ENCODE measurements at places on chromosomes 13 and 19.
A peak's percentile ranks its signal among the peaks of the same experiment; 100 is the strongest.

- no peak for DNase-seq
Observed at GRCh38 chr13:111323549-111323948, 3.1 kb downstream of the TEX29 start.

DNA sequence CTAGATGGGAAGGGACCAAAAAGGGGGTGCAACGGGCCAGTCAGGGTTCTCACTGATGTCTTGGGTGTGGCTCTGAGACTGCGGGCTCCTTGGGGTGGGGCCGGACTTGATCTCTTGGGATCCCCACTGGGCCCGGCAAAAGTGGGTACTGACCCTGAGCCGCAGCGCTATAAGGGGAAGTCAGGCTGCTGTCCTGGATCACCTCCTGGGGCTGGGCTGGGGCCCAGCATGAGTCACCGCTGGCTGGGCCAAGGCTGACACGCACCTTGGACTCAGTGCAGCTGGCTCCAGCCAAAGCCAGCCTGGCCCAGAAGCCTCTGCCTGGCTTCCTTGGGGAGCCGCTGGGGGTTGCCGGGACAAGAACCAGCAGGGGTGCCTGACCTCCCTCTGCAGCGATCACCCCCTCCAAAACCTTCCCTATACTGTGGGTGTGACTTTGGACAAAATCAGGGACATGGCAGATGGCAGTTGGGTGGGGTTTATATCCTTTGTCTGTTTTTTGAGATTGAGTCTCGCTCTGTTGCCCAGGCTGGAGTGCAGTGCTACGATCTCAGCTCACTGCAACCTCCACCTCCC lies 617 bp upstream of the IQCN start:
- peak; percentile 77 for DNase-seq

DNA sequence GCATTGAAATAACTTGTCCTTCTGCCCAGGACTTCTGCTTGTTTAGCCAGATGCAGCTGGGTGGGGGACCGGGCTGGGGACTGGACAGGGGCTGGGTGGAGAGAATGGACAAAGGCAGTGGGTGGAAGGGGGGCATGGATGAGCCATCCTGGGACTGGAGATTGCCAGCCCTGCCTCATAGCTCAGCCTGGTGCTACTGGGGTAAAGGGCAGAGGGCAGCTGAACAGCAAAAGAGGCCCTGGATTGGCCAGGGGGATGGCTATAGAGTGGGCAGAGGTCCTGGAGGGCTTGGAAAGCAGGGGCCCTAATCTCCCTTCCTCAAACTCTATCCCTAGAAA lies 17.7 kb upstream of the PLAUR start:
- DNase-seq, result no peak

DNA sequence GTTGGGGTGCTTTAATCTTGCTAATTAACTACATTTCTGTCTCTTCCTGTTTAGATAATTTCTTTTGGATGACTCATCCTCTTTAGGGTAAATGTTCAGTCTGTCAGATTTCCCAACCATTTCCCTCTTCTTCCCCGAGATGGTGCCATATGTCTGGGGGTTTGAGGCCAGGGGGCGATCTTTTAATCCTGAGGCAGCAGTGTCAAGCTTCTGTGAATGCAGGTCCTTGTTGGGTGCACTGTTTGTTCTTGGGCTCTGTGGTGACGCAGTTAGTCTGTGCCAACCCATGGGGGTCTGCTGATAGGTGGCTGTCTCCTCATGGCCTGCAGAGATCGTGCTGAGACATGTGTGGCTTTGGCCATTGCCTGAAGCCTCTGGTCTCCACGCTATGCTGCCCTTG lies 420.4 kb downstream of the NDFIP2 start:
- peak; percentile 43 for DNase-seq

DNA sequence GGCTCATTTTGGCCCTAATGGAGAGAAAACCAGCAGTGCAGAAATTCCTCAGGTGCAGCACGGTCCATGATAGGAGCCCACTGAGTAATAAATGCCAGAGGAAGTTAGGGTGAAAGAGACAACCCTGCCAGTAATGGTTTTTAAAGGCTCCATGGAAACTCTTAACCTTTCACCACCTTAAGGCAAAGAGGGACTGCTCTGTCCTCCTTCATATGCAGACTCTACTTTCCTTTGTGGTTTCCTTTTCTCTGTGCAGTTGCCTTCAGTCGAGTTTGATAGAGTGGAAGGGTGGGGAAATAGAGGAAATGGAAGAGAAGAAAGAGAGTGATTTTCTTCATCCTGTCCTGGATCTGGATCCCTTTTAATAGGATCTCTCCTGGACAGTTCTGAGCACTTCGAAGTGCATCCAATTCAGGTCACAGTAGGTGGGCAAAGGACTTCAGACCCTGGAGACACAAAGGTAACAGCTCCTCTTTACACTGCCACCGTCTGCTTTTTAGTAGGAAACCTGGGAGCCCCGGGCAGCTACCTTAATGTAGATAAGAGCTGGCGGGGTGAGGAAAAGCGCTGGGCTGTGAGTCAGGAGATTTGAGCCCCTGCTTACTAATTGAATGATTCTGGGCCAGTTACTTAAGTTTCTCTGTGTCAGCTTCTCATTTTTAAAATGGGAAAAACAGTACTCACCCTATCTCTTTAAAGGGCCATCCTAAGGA lies 294.8 kb downstream of the KCNRG start:
- no peak for DNase-seq

GRCh38 chr13:106090001-106090400 lies 445.5 kb downstream of the EFNB2 start:
- DNase-seq, result no peak

DNA sequence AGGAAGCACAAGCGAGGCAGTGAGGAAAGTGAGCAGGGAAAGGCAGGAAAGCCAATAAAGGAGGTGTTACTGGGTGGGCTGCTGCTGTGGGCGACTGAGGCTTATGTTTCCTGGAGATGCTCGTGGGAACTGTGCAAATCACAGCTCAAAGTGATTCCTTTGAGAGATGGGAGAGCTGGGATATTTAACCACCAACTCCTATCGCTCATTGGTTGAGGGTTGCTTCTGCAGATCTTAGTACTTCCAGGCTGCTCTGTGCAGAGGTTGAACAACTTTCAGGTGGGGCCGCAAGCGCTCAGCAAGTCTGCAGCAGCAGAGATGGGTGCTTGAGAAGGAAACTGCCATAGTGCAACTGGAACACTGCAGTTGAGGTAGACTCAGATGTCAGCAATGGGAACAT lies 8.4 kb downstream of the PCDH8 start:
- no peak for DNase-seq

GRCh38 chr13:20945952-20946383 lies 43.4 kb upstream of the XPO4 start:
- DNase-seq, result no peak

DNA sequence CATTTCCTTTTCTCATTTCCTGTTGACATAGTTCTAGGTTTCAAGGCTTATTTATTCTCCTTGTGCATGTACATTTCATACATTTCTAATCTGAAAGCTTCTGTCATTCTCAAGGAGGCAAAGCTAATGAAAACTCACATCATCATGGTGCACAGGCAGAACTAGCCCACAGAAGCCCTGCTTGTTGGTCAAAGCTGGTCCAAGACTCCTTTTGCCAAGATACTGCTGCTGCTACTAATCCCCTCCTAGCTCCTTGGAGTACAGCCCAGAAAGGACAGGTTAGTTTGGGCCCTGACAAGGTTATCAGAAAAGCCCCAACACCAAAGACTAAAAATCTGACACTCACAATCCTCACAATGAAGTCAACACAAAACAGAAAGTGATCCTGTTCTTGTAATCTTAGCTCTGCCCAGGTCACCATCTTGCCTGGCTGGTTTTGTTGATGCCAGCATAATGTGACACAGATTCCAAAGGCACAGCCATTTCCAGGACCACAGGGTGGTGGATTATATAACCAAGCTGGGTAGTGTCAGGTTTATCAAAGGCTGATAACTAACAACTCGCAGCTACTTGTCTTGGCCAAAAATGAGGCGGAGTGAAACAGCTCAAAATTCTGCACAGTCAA lies 417.4 kb downstream of the NDFIP2 start:
- DNase-seq, result no peak

GRCh38 chr13:75365724-75366173 lies 116.2 kb downstream of the TBC1D4 start:
- peak; percentile 87 for DNase-seq

Data from fibroblast of upper back skin (primary cell).